ENCODE measurements at places on chromosomes 5 and 9.

DNA sequence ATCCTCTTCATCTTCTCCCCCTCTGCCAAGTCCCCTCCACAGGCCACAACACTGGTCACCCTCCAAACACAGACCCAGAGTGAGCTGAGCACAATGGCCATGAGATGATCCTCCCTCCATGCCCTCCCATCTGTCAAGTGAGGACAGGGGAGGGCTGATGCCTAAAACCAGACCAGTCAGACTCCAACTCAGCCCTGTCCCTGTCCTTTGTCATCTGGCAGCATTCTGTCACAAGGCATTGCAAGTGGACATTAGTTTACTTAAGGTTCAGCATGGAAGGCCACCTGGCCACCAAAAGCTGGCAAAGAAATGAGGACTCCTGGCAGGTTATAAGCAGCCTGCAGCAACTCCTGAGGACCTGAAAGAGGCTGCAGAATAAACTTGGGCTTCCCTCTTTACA lies 136.2 kb upstream of the SLC30A5 start:
- no peak for DNase-seq

GRCh38 chr5:141522301-141522700 lies 33.4 kb downstream of the PCDHGC5 start:
- DNase-seq = no peak

- peak; percentile 67 for DNase-seq
Observed at GRCh38 chr5:68172314-68172713, 43.2 kb upstream of the PIK3R1 start.

DNA sequence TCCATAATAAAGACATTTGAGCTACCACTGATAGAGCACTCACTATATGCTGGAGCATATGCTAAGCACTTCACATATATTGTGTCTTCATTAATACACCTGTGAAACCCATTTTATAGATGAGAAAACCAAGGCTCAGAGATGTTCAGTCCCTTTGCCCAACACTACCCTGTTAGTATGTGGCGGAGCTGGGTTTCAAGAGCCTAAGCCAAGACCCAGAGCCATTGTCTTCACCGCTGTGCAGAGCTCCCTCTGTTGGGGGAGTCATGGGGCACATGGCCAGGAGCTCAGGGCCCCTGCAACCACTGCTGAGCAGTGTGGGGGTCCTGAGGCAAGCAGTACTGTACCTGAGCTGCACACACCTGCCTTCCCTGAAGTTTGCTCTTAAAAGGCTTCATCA lies 37.3 kb upstream of the SLC25A51 start:
- DNase-seq = no peak

- no peak for DNase-seq
Observed at GRCh38 chr9:124779368-124780059, 2.6 kb downstream of the OLFML2A start.

DNA sequence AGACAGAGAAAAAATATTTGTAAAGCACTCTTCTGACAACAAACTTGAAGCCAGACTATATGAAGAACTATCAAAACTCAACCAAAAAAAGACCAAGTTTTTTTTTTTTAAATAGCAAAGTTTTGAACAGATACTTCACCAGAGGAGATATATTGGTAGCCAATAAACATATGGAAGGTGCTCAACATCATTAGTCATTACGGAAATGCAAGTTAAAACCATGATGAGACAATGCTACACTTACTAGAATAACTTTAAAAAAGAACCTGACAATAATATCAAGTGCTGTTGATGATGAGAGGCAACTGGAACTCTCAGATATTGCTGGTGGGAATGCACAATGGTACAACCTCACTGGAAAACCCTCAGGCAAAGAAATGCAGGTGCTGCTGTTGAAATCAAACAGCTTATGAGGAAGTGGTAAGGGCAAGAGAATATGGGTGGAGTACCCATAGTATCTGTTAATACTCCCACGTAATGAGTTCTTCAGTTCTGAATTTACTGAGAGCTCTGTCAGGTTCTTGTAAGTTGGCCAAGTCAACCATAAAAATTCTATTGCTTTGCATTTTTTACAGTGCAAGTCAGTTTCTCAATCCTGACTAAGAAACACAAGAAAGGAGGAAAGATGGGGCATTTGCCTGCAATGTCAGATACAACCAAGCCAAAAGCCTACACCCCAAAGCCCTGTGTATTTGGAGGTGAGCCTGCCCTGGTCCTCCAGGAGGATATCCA lies 87.3 kb upstream of the GNAQ start:
- DNase-seq = no peak

GRCh38 chr5:55159763-55160492 lies at the start of gene GPX8:
Gene GPX8, plus strand, starts transcription at chr5:55160171. Its CDS starts 22 bp downstream, at chr5:55160193.
- no peak for DNase-seq

GRCh38 chr5:149656576-149657182 lies 73.4 kb upstream of the PPARGC1B start:
- no peak for DNase-seq

GRCh38 chr9:91187965-91188344 lies 173.8 kb downstream of the AUH start:
- peak; percentile 45 for DNase-seq

- no peak for DNase-seq
Observed at GRCh38 chr5:21165344-21165743, 1177.3 kb upstream of the CDH18 start.

DNA sequence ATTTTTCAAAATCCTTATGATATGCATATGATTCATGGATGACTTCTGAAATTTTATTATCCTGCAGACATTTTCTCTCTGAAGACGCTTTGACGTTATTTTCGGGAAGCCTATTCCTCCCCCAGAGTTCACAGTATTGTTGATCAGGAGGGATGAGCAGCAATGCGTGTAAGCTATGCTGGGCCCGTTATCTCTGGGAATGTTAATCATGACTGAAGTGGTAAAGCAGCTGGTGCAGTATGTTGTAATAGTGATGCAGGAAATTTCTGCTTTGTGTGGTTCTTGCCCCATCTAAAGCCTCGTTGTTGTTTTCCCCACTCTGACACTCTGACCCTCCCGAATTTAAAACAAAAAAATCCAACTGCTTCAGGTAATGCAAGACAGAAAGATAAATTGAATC lies 1797.8 kb upstream of the WWC1 start:
- DNase-seq = no peak

GRCh38 chr5:53321073-53321472 lies 159.4 kb upstream of the FST start:
- DNase-seq = no peak

DNA sequence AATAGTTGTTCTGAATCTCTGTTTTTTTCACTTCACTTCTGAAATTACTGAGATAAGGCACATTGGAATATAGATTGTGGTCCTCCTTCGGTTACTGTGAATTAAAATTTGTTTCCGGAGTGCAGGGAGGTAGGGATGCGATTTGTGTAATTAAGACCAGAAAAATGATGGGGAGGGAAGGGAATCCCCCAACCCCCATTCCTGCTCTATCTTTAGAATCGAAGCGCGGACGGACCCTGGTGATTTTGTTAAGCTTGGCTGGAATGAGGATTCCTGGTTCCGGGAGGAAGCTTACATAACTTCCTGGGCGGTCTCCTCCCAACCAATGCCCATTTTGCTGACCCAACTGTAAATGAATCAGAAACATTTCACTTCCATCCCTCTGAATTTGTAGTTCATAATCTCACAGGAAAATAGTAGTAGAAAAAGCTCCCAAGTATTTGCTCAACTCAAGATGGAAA lies 220.1 kb upstream of the MSX2 start:
- no peak for DNase-seq

DNA sequence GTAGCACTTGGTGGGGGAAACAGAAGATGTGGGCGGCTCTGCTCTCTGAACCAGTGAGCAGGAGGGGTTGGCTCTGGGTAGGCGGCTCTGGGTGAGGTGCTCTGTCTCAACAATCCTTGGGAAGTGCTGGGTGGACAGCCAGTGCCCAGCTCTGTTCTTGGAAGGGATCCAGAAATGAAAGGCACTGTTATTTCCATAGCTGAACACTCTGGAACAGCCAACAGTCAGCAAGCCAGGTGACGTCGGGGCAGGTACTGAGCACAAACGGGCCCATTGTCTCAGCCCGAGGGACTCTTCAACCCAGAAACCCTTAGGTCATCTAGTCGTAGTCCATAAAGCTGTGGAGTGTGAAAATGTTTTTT lies 36.3 kb downstream of the OLFM1 start:
- DNase-seq = no peak

DNA sequence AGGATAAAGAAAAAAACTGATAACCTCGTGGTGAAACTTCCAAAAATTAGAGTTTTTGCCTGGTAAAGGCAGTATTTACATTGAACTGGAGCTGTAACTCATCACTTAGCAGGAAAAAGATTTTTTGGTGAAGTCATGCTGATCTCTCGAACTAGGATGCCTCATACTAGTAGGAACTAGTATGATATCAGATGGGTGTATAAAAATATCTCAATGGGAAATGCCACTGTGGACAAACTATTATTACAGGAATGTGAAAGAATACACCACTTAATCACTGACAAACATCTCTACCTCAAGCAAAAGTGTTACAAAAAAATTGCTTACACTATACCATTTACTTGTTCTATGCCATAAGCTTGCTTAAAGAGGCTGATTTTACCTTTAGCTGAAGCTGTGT lies 28.4 kb downstream of the RFX3 start:
- no peak for DNase-seq

DNA sequence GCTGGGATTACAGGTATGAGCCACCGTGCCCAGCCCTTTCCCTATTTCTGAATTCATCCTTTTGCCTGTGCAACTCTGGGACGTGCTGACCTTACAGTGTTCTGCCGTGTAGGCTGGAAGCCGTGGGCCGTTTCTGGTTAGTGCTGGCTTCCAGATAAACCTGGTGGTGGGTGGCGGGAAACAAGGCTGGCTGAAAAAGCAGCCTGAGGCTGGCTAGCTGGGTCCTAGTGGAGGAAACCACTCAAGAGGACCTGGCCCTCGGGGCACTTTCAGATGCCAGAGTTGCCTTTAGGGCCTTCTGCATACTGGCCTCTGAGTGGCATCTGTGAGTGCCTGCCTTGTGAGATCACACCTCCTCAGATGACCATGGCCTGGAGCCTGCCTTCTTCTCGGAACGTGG lies 26.9 kb downstream of the GALNT12 start:
- DNase-seq = no peak

- DNase-seq = no peak
Observed at GRCh38 chr5:96064877-96065276, 103.2 kb upstream of the ELL2 start.

- no peak for DNase-seq
Observed at GRCh38 chr5:60700416-60700757, 421 bp upstream of the DEPDC1B start.

- DNase-seq = no peak
Observed at GRCh38 chr5:176822041-176822792, 11.9 kb downstream of the UNC5A start.

- DNase-seq = no peak
Observed at GRCh38 chr9:90808890-90809685, 7.5 kb downstream of the SYK start.

GRCh38 chr9:131031005-131031641 lies 22.1 kb downstream of the LAMC3 start:
- no peak for DNase-seq

DNA sequence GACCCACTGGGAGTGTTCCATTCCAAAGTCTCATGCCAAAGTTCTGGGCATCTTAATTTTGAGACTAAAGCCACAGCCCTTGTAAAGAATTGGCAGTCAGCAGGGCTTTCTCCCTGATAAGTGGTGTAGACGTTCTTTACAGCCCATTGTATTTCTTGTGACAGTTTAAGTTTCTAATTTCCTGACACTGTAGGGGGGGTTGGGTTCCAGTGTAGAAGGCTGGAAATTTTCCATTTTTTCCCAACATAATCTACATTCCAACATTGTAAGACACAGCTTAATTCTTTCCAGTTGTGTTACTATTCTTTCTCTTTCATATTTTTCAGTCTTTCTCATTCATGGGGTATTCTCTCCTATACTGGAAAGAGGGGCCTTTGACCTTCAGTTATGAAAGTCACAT lies 121.1 kb downstream of the FBXL7 start:
- DNase-seq = no peak

DNA sequence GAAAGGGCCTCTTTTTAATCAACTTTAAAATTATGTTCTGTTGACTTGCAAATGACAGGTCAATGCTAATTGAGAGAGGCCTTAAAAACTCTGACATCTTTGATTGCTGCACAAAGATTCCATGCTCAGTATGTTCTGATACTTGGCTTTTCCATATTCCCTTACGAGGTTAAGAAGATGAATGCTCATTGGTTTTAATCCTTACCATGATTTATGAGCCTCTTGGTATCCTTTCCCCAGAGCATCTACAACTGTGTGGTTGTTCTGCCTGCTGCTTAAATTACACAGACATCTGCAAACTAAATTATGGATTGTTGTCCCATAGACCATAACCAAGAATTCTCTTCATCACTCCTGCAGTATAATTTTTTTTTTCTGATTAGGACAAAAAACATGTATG lies 352.6 kb downstream of the CDH12 start:
- DNase-seq = no peak

DNA sequence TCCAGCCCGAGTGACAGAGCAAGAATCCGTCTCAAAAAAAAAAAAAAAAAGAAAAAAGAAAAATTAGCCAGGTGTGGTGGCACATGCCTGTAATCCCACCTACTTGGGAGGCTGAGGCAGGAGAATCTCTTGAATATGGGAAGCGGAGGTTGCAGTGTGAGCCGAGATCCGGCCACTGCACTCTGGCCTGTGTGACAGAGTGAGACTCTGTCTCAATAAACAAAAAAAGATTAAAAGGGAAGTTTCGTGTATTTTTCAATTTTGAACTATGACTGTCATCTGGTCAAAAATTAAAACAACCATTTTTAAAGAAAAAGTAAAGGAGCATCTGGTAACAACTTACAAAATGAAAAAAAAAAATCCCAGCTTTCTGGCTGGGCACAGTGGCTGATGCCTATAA lies 36.3 kb upstream of the PLIN2 start:
- DNase-seq = no peak

- DNase-seq = no peak
Observed at GRCh38 chr5:132392978-132393825, 23.7 kb downstream of the SLC22A5 start.

GRCh38 chr5:163033656-163034055 lies 403.7 kb upstream of the CCNG1 start:
- DNase-seq = no peak

- DNase-seq = no peak
Observed at GRCh38 chr9:116843863-116844620, 156.9 kb downstream of the TRIM32 start.

DNA sequence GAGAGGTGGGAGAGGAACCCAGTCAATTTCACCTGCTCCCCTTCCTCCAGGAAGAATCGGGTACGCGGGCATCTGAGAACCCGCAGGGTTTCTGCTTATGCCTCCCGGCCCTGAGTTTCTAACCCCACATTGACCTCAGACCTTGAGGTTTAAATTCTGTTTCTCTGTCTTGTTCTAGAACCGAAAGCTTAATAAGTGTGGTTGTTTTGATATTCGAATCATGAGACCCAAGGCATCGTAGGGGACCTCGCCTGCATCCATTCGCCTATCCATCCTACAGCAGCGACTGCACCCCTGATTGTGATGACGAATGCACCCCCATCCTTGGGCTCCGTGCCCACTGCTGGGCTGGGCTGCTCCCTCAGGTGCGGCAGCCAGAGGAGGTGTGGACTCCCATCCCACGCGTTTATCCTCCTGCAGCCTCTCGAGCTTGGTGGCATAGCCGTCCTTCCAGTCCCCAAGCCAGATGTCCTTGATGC lies 80.8 kb upstream of the IER5L start:
- DNase-seq = no peak

- no peak for DNase-seq
Observed at GRCh38 chr5:130720355-130720754, 444.7 kb downstream of the HINT1 start.

- DNase-seq = peak; percentile 23
Observed at GRCh38 chr5:115815693-115816225, 700 bp downstream of the CDO1 start.

Measured in right cardiac atrium (tissue), 5 donors.